ENCODE measurements at places on chromosomes 2 and 18.

GRCh38 chr2:215811409-215812345 lies 201.7 kb downstream of the MREG start:
- DNase-seq: no peak

DNA sequence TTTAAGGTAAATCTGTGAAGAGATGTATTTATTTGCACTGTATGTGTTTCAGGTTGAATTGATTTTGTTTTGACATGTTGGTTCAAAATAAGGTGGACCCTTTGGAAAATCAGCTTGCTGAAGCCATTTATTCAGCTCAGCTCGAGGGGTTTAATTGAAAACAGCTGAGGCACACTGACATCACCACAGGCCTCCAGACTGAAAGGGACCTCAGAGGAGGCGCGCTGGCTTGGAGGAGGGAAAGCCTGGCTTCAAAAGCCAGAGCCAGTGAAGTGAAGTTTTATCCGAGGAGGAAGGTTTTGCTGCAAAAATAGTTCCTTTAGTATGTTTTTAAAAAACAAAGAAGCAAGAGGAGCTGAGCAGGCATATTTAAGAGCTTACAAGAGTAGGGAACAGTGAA lies 26.9 kb upstream of the DNMT3A start:
- peak; percentile 31 for DNase-seq

DNA sequence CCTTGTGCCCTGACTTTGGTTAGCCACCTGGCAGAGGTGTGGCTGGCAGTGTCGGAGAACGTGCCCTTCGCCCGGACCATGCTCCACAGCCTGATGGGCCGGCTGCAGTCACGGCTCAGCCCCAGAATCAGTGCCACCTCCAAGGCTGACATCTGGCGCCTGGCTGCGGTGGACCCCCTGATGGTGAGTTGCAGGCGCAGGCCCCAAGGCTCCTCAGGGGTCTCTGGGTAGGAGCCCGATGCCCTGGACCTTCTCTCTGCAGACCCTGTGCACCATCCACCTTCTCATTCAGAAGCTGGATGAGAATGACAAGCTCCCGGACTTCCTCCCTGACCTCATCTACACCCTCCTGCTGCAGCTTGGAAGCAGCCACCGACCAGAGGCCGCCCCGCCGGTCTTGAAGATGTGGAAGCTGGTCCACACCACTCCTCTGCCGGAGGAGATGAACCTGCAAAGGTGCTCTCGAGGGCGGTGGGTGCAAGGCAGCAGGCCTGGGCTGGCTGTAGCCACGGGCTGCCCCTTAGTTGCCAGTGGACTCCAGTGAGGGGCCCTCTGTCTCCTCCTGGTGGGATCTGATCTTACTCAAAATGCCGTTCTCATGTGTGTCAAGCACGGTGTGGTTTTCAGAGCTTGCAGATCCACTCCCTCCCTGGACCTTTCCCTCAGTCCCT lies 32.1 kb downstream of the HJURP start:
- DNase-seq: peak; percentile 49

GRCh38 chr18:7633171-7633570 lies 66.1 kb downstream of the PTPRM start:
- no peak for DNase-seq

DNA sequence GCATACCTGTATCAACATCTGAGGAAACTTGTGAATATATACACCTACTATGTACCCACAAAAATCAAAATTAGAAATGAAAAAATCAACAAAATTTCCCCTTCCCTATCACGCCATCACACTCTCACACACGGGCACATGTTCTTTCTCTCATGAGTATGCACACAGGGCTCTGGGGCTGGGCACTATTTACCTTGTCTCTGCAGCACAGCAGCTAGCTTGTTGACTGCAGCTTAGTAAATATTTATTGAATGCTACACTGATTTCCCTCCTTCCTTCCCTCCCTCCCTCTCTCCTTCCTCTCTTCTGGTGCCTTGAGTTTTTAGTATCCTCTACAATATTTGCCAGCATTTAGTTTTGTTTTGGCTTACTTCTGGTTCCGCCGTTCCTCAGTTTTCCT lies 182.7 kb upstream of the LHCGR start:
- DNase-seq: no peak

GRCh38 chr18:37242091-37242490 lies 323.5 kb downstream of the CELF4 start:
- DNase-seq: no peak

GRCh38 chr18:3466872-3467271 lies 16.9 kb downstream of the TGIF1 start:
- DNase-seq: no peak

- peak; percentile 61 for DNase-seq
Measured at GRCh38 chr2:240968731-240969624, 29.4 kb upstream of the SNED1 start.

DNA sequence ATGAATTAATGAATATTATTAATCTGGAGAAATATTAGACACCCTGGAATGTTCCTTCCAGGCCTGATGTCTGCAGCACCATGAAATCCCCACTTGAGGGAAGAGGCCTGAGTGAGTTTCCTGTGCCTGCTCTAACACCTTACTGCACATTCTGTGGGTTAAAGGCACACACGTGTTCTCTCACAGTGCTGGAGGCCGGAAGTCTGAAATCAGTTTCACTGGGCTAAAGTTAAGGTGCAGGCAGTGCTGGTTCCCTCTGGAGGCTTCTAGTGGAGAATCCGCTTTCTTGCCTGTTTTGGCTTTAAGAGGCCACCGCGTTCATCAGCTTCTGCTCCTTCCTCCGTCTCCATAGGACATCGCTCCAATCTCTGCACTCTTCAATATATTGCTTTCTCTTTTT lies 48.7 kb downstream of the ACKR3 start:
- DNase-seq: no peak

- no peak for DNase-seq
Measured at GRCh38 chr2:185825557-185825956, 87.0 kb downstream of the FSIP2 start.

DNA sequence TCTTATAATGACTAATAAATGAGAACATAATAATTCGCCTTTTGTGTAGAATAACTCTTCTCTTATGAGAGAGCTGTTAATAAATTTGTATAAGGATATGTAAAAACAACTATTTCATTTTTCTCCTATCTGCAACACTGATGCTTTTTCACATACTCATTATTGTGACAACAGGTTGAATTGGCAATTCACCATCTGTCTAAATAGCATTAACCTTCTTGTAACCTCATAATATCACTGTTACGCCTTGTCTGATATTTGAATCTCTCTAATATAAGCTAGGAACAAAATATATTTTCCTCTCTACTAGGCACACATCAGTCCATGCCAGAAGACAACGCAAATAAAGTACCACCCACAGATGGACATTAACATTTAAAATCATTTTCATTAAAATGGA lies 938.9 kb downstream of the CPS1 start:
- no peak for DNase-seq

DNA sequence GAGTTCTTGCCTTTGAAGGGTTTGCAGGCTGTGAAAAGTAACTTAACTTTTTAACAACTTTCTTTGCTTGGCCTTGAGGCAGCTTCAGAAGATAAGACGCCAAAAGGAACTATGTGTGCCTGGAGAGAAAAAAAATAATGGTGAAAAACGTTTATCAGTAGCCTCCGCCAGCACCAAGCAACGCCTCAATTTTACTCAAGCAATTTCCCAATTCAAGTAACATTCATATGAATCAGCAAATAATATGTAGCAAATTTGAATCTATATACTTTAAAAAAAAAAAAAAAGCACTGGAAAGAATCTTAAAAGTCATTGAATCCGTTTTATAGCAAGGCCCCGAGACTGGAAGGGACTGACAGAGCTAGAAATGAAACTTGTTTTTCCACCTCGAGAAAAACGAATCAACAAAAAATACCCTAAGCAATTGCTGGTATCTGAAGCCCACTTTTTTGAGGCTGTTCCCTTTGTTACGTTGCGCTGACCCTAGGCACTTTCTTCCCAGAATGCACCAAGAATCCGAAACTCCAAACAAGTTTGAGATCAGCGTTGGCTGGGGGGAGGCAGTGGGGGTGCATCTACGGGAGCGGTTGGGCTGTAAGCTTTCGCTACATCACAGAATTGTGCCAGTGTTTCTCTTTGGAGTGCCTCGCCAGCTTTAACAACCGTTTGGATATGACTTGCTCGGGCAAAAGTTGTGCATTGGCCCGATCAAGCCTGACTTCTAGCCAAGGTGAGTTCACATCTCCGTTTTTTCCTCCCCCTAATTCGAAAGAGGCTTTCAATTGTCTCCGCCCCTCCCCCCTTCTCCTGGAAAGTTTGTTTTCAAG lies 2.7 kb upstream of the TGIF1 start:
- DNase-seq: peak; percentile 82

DNA sequence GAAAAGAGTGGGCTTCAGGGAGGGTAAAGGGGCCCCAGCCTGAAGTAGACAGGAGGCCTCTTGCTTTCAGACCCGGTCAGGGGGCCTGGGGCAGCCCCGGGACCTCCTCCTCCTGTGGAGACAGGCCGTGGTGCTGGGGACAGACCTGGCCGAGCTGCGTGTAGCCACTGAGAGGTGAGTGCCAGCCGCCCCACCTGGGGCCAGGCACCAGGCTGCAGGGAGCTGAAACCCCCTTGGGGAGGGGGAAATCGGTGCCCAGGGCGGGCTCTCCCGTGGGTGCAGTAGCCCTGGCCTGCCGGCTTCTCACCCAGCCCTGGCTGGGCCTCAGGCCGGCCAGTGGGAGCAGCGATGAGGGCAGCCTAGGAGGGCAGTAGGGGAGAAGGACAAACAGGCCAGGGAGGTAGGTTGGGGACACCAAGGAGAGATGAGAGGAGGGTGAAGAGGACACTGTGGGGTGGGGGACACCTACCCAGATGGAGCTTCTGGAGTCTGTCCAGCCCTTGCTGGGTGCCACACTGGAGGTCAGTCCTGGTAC lies 24.0 kb downstream of the CROCC2 start:
- peak; percentile 62 for DNase-seq

Measured in upper lobe of right lung (tissue), 1 donor.